ENCODE measurements at places on chromosomes 12 and 14. TPM values are rescaled to one million over a fixed set of nuclear protein-coding genes. Genes with fewer than 3 reads are reported as not detected.
A peak's percentile ranks its signal among the peaks of the same experiment; 100 is the strongest.

DNA sequence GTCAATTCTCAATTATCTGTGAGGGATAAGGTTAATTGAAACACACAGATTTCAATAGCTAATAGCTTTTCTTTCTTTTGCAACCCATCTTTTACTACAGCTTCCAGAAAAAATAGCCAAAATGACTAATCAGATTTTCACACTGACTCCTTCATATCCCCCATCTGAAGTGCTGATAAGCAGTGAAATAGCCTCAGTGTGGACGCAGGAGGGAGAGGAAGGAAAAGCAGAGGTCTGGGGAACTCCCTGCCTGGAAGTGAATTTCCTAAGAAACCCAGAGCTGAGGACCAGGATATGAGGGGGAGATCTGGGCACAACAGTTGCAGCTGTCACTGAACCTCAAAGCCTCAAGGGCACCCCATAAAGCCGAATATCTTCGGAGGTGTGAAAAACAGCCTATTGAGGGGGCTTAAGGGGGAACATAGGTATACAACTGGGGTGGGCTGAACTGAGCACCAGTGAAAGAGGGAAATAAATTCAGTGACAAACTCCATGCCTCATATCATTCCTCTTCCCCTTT is 60.9 kb downstream of the EMP1 start:
- no peak for DNase-seq

DNA sequence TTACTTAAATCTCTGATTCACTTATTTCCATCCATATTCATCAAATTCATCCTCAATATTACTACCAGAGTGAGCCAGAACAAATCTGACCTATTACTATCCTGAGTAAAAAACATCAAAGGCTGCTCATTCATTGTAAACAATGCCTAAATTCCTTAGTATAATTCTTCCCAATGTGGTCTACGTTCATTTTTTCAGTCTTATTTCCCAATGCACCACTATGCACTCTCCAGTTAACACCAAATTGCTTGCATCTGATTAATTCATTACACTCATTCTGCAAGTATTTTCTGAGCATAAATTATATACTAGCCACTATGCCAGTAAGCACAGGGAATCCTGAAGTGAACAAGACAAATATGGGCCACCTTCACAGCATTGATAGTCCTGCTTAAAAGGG is 110.0 kb downstream of the EPS8 start:
- no peak for DNase-seq

DNA sequence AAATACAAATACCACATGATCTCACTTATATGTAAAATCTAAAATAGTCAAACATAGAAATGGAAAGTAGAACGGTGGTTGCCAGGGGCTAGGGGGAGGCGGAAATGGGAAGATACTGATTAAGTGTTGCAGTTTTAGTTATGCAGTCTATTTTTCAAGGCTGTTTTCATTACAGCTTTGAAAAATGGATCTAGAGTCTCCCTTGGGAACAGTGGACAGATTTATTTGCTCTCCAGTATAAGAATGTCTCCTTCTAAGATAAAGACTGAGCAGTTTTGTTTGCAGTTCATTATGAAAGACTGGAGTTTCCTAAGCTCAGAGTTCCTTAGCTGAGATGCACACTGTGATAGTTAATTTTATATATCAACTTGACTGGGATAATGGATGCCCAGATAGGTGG is 202.5 kb downstream of the KLHL28 start:
- no peak for DNase-seq

- DNase-seq: no peak
Measured at GRCh38 chr12:91633734-91634357, 451.2 kb upstream of the DCN start.

GRCh38 chr12:107283652-107284051 is 190.3 kb upstream of the CRY1 start:
- DNase-seq: no peak

- DNase-seq: no peak
Measured at GRCh38 chr12:21542403-21542802, 16.3 kb downstream of the SPX start.

DNA sequence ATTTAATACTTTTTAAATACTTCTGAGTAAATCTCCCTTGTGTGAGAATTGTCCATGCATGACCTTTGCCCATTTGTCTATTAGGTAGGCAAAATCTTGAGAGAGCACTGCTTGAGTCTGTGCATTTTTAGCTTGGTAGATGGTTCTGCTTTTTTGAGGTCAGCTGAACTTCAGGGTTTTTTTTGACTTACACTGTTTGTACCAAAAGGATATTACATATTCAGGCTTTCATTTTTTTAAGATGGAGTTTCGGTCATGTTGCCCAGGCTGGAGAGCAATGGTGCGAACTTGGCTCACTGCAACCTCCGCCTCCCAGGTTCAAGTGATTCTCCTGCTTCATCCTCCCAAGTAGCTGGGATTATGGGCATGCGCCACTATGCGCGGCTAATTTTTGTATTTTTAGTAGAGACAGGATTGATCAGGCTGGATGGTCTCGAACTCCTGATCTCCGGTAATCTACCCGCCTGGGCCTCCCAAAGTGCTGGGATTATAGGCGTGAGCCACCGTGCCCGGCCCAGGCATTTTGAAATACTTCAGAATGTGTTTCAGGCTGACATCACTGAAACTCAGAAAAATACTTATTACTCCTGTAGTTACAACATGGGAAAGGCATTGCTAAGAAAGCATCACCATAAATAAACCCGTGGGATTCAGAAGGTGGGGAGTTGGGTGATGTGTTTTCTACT is 11.1 kb downstream of the RASSF3 start:
- DNase-seq: no peak

DNA sequence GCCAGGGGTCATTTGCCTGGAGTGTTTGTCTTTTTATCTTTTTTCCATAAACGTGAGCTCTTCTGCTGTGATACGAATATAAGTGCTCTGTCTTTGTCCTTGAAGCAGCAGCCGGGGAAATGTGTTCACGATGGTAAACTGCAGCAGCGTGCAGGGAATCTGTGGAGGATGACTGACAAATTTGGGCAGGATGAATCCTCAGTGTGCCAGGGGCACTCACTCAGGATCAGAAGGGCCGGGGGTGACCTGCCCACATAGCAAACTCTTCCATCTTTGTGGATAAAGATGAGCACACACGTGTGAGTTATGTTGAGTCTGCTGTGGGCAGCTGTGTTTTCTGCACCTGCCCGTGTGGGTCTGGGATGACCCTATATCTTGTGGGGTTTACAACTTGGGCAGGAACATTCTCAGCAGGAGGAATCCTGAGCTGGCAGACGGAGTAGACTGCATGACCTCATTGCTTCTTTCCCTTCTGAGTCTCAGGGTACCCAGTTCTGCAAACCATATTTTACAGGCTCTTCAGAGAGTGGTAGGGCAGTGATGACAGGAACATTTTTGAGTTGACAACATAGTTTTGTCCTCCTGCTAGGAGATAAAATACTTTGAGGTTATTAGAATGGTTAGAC is 711 bp downstream of the ANO4 start:
- no peak for DNase-seq

DNA sequence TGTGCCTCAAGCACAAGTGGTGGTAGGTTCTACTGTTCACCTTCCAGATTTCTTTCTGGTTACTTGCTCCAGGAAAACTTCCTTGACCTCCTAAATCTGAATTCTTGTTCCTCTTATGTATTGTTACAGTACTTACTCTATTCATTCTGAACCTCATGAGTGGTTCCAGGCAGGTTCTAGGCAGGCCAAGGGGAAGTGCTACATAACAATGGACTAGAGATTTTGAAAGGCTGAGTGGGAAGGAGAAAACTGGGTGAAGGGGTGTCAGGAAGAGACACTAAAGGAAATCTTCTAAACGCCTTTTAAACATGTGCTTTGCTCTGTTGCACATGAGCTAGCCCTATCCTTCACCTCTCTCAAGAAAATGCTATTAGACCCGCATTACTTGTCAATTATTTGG is 1.6 kb downstream of the YARS2 start:
- DNase-seq: no peak

Gene LMNTD1
- polyA plus RNA-seq: not detected

- DNase-seq: no peak
Measured at GRCh38 chr14:103448097-103448496, 62.9 kb downstream of the MARK3 start.

- DNase-seq: no peak
Measured at GRCh38 chr12:42886160-42886559, 296.6 kb upstream of the PRICKLE1 start.

Gene DTD2
- polyA plus RNA-seq: 22.3 TPM

Gene KERA
- not detected for polyA plus RNA-seq

Gene PRKCH
- polyA plus RNA-seq: 21.2 TPM

DNA sequence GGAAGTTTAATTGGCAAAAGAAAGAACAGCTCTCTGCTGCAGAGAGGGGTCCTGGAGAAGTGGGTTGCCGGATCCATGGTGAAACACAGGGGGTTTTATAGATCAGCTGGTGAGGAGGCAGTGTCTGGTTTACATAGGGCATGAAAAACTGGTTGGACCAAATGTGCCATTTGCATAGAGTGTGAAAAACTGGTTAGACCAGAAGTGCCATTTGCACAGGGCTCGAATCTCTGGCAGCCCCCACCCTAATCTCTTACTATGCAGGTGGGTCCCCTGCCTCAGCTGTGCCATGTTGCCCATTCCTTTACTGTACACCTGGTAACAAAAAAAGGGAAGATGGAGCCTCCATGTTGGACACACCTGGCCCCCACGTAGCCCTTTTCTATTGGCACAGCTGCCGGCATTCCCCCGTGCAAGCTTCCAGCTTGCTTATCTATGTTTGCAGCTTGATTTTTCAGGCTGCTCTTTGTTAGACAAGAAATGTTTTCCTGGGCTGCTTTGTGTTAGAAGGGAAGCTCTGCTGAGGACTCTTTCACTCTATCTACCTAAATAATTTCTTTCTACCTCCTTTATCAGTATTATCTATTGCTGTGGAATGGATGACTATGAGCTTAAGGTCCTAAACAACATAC is 61.1 kb upstream of the TMEM132D start:
- no peak for DNase-seq

Gene GALNT16
- polyA plus RNA-seq: 2.7 TPM

DNA sequence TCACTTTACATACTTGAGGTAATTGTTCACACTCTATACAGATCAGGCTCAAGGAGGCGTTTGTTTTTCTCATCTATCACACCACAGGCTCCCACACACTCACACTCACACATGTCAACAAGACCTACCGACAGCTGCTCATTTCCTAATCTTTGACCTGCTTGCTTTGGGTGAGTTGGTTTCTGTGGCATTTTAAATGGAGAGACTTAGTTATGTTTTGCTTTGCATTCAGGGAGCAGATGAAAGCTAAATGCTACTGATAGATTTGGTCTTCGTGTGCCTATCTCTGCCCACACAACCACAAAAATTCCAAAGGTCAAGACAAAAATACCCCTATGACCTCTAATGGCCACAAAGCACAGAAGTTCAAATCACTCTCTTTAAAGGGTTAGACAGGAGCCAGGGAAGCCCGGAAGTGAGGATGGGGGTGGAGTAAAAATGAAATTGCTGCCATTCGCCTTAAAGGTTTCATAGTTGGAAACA is 203.5 kb upstream of the G2E3 start:
- DNase-seq: no peak

GRCh38 chr14:90118027-90118426 is 56.2 kb downstream of the KCNK13 start:
- DNase-seq: no peak

- DNase-seq: no peak
Measured at GRCh38 chr12:75754698-75755097, 243.3 kb upstream of the KRR1 start.

GRCh38 chr14:101812071-101812470 is 50.6 kb downstream of the PPP2R5C start:
- no peak for DNase-seq

DNA sequence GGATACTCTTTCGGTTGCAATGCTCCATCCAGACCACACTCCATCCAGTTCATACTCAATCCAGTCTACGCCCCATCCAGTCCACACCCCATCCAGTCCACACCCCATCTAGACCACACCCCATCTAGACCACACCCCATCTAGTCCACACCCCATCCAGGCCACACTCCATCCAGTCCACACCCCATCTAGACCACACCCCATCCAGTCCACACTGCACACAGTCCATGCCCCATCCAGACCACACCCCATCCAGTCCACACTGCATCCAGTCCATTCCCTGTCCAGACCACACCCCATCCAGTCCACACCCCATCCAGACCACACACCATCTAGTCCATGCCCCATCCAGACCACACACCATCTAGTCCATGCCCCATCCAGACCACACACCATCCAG is 116.0 kb upstream of the RTL1 start:
- DNase-seq: no peak

- DNase-seq: no peak
Measured at GRCh38 chr14:90317286-90317685, 14.5 kb downstream of the NRDE2 start.

GRCh38 chr12:94750864-94751263 is 100.5 kb upstream of the TMCC3 start:
- DNase-seq: peak; percentile 65

Gene ETFBKMT
- 5.4 TPM for polyA plus RNA-seq

- no peak for DNase-seq
Measured at GRCh38 chr12:32533971-32534590, 134.7 kb downstream of the FGD4 start.

DNA sequence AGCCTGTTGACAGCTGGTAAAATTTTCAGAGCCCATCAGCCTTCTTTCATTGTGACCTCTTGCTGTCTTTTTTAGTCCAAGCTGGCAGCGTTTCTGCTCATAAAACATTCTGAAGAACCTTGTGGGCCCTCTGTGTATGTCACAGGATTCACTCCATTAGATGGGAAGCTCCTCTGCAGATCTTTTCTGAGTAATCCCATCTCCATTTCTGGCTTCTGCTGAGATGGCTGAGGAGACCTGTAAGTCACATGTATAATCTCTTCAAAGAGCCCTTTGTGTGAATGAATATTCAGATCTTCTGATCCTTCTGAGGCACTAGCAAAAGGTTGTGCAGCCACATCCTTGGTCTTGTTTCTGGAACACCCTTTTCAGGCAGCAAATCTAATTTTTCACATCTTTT is 2.8 kb downstream of the RXYLT1 start:
- no peak for DNase-seq

- DNase-seq: no peak
Measured at GRCh38 chr12:32843528-32844095, 53.0 kb downstream of the PKP2 start.

Gene WNT5B
- polyA plus RNA-seq: 5.5 TPM

DNA sequence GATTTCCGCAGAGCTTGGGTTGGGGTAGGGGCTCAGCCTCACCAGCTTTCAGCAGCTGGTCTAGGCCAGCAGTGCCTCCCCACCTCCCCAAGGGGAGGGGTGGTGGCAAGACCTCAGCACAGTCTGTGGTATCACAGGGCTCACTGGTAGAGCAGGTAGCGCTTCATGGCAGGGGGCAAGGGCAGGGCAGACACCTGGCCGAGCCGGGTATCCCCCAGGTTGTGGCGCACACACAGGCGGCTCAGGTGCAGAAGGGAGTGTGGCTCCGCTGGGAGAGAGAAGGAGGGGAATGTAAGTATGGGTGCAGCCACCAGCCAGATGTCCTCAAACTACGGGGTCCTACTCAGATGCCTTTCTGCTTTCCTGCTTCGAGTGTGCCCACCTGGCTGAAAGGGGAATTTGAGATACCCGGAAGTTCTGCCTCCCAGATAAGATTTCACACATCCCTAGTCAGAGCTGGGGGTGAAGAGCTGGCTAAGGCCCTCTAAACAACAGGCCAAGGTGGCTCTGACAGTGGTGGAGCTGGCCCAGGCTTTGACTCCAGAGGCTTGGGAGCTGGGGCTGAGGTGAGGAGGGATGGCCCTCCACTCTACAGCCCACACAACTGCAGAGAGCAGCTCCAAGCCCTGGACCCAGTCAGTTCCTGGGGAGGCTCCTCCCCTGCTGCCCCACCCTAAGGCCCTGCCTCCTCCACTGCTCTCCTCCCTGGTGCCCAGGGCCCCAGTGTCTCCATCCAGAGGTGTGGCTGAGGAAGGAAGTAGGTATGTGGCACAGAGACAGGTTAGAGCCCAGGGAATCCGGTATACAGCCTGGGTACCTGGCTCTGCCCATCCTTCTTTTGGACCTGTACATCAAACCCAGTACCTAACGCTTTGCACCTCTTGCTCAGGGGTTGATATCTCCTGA is 1.8 kb downstream of the SPSB2 start:
- no peak for DNase-seq

Gene HNF1A
- polyA plus RNA-seq: 14.5 TPM
